ENCODE measurements at places on chromosomes 4 and X.

DNA sequence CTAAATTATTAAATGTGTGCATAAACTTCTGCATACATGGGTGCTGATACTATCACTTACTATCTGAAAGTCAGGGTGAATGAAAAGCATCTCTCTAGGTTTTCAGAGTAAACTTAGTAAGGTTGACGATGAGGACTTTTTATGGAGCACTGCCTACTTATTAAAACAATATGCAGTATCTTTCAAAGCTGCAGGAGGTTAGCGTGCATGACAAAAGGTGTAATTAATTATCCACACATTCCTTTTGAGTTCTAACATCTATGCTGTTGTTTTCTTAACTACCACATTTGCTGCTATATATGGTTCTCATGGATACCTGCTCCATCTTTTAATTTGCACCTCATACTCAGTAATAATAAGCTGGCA is 256.2 kb downstream of the FSTL5 start:
- no peak for DNase-seq

DNA sequence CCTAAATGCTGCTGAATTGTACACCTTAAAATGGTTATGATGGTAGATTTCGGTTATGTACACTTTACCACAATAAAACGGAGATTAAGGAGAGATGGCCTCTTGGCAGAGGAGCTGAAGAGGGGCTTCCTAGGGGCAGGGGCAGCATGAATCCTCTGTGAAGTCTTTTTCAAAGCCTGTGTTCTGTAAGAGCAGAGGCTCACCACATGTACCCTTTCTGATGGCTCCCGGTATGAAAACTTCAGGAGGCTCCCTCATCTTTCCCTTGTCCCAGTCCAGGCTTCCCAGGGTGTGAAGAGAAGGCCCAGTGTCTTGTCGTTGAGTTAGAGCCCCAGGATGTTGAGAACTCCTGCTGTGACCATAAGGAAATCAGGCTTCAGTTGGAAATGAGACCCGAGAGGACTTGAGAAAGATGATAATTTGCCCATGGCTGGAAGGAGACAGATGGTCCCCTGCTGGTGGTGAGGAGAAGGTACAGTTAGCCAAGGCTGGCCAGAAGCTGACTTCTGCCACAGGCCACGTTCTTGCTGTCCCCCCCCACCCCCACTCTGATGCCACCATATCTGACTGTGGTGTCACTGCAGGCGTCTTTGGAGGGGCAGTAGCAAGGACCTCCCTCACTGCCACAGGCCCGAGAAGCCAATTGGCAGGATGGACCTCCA is 31.8 kb upstream of the MTM1 start:
- no peak for DNase-seq

DNA sequence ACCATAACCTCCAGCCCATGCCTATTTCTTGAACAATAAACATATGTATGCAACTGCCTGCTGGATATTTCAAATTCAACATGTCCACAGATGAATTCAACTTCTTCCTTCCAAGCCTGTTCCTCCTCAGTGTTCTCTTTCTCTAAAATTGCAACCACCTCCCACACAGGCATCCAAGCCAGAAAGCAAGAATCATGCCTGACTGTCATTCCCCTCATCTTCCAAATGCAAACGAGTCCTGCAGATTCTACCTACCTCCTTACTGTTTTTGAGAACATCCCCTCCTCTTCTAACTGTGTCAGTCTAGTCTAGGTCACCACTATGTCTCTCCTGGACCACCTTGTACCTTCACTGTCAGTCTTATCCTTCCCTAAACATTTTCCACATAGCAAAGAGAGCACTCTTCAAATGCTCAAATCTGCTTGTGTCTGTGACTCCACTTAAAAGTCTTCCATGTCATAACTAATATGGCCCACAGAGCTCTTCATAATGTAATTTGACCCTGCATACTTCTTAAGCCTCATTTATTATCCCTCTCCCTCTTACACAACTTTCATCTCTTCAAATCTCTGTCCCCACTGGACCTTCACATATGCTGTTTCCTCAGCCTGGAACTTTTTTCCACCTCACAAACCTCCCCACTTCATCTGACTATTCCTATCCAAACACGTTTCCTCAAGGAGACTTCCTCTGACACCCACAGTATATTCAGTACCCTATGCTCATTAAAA is 25.7 kb downstream of the MAPK10 start:
- DNase-seq: no peak

DNA sequence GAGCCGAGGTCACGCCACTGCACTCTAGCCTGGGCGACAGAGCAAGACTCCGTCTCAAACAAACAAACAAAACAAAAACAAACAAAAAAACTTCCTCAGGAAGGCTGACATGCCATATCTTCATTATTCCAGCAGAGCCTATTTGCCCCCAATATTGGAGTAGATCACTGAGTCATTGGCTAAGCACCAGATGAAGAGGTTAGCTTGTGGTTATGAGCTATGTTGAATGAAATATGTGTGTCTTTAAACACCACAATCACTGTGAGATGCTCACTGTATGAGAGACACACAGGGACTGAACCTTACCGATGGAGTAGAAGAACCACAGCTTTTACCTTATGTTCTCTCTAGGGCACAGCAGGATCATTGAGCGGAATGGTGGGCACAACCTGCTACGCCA is 122.1 kb upstream of the EOLA2 start:
- no peak for DNase-seq

- no peak for DNase-seq
Measured at GRCh38 chr4:147596981-147597380, 20.2 kb upstream of the TMEM184C start.

- no peak for DNase-seq
Measured at GRCh38 chr4:134787315-134787714, 585.7 kb upstream of the PABPC4L start.

GRCh38 chr4:48722509-48723446 is 57.3 kb downstream of the FRYL start:
- DNase-seq: no peak

- peak; percentile 79 for DNase-seq
Measured at GRCh38 chrX:154526901-154527675, 11.1 kb upstream of the FAM3A start.

DNA sequence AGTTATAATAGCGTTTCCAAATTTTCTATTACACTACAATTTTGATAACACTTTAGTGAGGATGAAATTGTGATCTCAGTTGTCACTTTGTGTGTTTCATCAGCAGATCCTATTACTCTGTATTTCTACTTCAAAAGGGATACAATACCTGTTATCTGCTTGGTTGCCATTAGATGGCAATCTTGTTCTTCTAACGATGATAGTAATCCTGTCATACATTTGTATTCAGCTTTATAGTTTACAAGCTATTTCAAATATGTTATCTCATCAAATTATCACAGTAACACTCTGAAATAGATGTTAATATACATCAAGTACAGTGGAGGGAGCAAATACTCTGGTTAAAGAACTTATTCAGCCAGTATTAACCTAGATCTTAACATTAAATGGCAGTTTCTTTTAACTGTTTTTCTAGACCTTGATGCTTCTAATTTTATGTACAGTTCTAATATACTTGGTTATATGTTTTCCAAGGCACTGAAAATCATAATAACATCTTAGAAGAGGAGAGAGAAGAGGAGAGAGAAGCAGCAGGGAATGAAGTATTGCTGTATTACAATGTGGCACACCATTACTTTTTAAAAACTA is 292.0 kb downstream of the CCSER1 start:
- DNase-seq: peak; percentile 15

DNA sequence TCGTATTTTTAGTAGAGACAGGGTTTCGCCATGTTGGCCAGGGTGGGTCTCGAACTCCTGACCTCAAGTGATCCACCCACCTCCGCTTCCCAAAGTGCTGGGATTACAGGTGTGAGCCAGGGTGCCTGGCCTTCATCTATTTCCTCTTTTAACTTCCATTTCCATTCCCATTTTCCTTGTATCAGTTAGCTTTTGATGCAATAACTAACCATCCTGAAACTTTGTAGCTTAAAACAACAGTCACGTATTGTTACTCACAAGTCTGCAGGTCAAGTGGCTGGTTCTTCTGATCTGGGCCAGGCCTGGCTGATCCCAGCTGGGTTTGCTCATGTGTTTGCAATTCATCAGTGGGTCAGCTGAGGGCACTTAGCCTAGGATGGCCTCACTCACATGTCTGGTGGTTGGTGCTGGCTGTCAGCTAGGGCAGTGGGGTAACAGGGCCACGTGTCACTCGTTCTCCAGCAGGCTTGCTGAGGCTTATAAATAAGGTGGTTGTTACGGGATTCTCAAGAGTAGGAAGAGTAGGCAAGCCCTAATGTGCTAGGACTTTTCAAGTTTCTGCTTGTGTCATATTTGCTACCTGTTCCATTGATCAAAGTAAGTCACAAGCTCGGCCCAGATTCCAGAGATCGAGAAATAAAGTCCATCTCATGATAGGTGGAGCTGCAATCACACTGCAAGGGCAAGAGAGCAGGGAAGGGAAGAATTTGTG is 88.2 kb downstream of the SOWAHB start:
- no peak for DNase-seq

DNA sequence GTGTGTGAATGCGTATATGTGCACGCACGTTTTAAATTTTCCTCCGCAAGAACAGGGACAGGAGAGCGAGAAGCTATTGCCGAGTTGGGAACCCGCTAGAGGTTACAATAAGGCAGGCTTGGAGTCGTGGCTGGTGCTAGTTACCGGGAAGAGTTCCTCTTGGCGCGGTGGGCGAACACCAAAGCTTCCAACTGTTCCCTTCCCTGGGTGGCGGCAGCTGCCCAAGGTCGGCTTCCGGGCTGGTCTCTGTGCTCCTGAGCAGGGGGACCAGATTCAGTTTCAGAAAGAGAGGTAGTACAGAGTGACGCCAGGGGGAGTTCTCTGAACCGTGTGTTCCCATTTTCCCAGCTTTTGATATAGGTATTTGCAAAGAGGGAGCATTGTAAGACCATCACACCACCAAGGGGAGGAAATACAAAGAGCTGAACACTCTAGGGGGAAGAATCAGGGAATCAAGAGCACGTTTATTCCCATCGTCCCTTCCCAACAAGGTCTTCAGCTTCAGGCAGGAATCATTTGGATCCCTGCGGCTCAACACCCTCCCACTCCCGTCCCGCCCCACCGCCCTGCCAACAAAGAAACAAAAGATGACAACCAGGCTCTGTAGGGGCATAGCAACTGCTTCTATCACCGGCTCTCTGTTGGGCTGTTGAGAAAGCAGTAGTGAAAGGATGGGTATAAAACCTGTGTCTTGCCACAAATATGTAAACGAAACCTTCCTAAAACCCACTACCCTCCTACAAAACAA is 113.6 kb upstream of the TEX13C start:
- DNase-seq: peak; percentile 65

- DNase-seq: no peak
Measured at GRCh38 chr4:94826206-94826605, 68.5 kb downstream of the BMPR1B start.

DNA sequence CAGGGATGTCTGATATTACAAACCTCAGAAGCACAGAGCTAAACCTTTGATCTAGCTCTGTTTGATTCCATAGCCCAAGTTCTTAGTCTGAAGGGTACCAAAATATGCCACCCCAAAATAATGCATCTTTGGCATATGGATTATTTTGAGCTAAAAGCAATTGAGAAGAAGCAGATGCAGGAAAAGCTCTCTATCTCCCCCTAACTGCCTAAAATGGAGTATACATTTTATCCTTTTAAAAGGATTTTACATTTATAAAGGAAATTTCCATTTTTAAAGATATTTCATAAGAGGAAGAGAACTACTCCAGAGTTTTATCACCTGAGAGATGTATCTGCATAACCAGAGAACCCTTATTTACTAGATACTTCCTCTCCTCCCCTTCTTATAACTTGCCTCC is 158.7 kb downstream of the ZNF674 start:
- DNase-seq: no peak

DNA sequence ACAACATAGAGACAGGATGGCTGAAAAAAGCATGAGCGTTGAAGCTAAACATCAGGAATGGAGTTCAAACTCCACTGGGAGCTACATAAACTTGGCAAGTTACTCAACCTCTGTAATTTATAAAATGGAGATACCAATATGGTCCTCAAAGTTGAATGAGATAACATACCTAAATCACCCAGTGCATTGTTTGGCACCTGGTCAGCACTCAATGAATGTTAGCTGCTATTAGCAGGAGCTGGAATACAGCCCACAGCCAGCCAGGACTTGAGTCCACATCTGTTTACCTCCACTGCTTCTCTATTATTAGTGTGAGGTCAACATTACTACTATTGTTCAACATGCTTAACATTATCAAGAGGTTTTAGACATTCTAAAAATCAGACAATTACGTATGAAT is 97.9 kb downstream of the NR3C2 start:
- no peak for DNase-seq

DNA sequence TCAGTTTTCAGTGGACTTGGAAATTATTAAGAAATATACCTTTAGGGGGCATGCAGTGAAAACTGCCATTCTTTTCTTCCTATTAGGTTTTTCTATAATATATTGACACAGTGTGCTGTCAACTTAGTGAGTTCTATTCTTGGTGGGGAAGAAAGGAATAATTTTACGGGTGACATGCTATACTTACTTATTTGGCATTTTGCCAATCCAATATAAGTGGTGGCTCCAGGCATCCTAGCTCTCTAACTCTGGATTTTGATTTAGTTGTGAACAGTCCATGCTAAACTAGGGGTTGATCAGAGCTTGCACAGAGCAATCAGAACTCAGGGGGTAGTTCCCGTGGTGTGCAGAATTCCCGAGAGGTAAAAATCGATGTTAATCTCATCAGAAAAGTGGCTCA is 277.7 kb upstream of the FTHL17 start:
- DNase-seq: no peak

DNA sequence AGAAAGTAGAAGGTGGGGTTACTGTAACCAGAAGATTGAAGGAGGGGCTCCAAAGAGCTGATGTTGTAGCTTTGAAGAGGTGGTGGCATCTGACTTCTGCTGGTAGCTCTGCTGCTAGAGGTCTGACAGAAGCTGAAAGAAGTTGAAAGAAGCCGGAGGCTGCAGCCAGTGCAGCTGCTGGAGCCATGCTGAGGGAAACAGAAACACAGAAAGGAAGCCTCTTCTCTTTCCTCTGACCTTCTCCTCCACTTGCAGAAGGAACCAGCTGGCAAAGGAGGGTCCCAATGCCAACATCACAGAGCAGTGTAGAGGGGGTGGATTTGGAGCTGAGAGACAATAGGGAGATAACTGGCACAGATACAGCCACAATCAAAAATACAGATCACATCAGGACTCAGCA is 89.3 kb upstream of the HHIP start:
- no peak for DNase-seq

DNA sequence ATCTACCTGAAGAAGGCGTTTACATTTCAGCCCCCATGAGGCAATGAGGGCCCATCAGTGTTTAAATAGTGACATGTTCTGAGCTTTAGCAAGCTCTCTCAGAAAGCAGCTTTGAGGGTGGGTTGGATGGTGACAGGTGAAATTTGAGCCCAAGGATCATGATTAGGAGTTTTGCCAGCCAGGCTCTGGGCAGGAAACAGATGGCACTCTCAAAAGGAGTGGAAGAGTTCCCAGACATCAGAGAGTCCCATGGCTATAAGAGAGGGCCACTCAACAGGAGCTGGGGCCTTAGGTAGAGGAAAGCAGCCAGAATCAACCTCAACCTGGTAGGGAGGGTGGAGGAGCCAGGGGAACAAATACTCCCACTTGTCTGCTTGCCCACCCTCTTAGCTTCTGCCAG is 499.8 kb downstream of the MID1IP1 start:
- no peak for DNase-seq

- no peak for DNase-seq
Measured at GRCh38 chr4:14716691-14717090, 285.6 kb upstream of the CPEB2 start.

All from right kidney (tissue), 9 donors.